GF-D8 (cell line): ENCODE measurements at places on chromosomes 3 and 15.

GRCh38 chr3:175932586-175932985 lies 1073.5 kb downstream of the NAALADL2 start:
- no peak for DNase-seq

- no peak for DNase-seq
Observed at GRCh38 chr3:134482622-134483021, 3.2 kb downstream of the ANAPC13 start.

GRCh38 chr3:171813897-171814460 lies 3.7 kb upstream of the PLD1 start:
- DNase-seq = peak; percentile 99

- peak; percentile 41 for DNase-seq
Observed at GRCh38 chr3:89059211-89059925, 48.1 kb upstream of the EPHA3 start.

GRCh38 chr3:172101107-172101506 lies 61.7 kb downstream of the FNDC3B start:
- peak; percentile 10 for DNase-seq

- DNase-seq = no peak
Observed at GRCh38 chr3:17339132-17339575, 403.3 kb downstream of the TBC1D5 start.

DNA sequence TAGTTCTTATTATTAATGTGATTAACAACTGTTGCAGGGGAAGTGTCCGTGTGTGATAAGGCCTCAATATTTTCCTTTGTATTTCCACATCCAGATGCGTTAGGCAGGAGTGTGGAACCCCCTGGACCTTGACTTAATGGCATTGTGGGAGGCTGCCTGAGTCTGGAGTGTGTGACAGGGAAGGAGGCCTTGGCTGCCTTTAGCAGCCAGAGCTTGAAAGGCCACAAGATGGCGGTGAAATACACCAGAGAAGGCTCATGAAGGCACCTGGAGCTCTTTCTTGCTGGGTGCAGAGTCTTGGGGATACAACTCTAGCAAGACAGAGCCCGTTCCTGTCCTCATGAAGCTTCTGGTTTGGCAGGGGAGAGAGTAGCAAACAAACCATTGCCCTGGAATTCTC lies 36.9 kb downstream of the POLR2M start:
- no peak for DNase-seq

- no peak for DNase-seq
Observed at GRCh38 chr3:156615592-156616173, 58.7 kb upstream of the TIPARP start.

DNA sequence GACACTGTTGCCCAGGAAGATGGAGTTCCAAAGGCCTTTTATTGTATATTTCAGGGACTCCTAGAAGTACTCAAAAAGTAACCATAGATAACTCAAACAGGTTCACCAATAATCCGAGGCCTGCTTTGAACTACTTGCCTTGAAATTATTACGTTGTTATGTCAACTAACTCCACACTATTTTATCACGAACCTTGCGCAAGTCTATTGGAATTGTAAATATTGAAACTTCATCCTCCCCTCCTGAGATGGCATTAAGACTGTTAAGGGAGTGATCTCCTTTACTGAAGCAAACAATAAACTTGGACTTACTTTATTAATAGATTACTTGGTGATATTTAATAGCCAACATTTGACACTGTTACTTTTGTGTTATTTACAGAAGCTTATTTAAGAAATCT lies 199.6 kb upstream of the GADL1 start:
- DNase-seq = no peak

DNA sequence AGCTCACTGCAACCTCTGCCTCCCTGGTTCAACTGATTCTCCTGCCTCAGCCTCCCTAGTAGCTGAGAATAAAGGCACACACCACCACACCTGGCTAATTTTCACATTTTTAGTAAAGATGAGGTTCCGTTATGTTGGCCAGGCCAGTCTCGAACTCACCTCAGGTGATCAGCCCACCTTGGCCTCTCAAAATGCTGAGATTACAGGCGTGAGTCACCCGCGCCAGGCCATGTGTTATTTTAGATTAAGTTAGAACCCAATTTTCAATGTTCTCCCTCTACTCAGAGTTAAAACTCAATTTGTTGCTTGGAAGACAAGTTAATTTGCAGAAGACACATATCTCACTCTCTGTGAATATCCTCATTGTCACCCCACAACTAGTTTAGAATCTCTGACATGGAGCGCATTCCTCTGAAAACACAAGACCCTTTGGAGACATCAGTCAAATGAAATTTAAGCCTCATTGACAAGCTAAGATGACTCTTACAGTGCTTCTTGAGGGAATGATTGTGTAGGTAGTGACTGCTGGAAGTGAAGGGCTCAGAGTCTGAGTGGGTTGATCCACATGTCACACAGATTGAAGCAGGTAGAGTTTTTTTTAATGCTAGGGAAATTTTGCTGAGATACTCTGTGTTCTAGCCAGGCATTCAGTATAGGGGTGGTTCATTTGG lies 60.6 kb upstream of the FRMD4B start:
- DNase-seq = no peak

DNA sequence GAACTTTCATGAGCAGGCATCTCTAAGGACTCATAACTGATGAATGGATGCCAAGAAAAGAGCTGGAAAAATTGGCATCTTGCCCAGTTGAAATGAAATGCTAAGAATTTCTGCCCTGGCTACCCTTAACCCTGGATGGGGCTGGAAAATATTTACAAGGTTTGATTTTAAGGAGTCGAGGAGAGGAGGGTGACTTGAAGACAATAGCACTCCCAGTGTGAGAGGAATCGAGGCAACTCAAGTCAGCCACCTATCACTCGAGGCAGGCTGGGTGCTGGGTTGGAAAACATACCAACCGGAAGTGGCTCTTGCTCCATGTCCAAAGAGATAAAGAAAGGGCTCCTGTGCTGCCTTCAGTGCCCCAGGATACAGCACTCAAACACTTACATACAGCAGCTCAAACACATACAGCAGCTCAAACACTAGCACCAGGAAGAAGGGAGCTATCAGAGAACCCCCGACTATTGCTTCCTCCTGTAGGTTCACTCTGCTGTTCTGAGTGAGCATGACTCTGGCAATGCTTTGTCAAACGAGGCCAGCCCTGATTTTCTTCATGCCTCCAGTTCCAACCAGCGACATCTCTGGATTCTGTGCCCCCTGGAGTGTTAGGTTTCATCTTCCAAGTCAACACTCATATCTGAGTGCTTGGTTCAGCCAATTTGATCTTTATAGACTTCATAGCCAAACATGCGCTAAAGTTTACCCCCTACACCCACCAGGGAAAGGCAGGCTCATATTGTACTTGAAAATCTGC lies 4.9 kb downstream of the PRICKLE2 start:
- no peak for DNase-seq

DNA sequence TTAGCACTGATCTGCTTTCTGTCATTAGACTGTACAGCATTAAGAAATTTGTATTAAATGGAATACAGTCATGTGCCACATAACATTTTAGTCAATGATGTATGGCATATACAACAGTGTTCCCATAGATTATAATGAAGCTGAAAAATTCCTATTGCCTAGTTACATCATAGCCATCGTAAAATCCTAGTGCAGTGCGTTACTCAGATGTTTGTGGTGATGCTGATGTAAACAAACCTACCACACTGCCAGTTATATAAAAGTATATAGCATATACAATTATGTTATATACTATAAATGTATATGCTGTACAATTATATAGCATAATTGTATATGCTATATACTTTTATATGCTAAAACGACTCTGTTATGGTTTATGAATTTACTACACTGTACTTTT lies 41.7 kb downstream of the APH1B start:
- DNase-seq = no peak

DNA sequence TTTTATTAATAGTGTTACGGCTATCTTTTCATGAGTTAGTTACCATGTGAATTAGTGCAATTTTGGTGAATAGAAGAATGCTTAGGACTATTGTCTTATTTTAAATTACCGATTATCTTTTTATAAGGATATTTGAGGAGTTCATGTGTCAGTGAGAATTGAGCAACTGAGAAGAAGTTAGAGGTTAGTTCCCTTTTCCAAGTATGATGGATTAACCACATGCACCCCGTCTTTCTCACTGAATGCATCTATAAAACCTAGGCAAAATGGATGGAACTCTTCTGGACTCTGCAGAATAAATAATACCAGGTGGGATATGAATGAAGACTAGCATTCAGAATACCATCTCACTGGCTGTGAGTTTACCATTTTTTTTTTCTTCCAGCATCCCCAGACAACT lies 74.3 kb downstream of the TCF12 start:
- DNase-seq = peak; percentile 33

DNA sequence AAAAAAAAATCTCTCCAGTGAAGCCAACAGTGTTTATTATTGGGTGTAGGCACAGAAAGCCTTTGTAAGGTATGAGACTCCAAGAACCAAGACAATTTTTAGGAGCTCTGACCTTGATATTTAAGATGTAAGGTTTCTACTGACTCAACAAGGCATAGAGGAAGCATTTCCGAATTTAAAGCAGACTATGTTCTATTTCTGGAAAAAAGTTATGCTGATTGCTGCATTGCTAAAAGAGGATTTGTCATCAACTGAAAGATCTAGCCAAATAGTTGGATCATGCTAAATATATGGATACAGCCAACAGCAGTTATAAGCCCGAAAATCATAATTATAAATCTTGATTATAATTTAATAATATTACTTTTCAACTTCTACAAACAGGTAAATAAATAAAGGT lies 53.3 kb upstream of the MELTF start:
- DNase-seq = no peak

DNA sequence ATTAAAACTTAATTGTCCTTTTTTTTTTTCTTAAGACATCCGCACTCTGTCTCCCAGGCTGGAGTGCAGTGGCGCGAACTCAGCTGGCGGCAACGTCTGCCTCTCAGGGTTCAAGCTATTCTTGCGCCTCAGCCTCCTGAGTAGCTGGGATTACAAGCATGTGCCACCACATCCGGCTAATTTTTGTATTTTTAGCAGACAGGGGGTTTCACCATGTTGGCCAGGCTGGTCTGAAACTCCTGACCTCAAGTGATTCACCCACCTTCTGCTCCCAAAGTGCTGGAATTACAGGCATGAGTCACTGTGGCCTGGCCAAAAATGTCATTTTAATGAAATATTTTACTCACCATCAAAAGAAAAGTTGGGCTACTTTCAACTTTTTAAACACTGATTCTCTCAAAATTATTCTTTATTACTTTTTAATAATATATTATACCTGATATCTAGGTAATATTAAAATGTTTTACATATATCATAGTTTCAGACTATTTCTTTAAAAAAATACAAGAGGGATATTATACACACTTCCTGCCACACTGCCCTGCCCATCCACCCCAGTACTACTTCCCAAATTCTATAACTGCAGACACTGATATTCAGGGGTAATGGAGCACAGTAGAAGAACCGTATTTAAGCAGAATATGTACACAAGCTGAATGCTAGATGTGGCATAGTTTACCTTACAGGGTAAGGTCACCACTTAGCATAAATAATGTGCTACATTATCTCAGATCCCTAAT lies 723.9 kb upstream of the ZNF385D start:
- no peak for DNase-seq

- DNase-seq = no peak
Observed at GRCh38 chr3:113714702-113715101, 18.3 kb upstream of the USF3 start.

- DNase-seq = no peak
Observed at GRCh38 chr15:88738796-88739195, 64.4 kb upstream of the ACAN start.

GRCh38 chr15:94185547-94186236 lies 45.7 kb upstream of the MCTP2 start:
- no peak for DNase-seq

DNA sequence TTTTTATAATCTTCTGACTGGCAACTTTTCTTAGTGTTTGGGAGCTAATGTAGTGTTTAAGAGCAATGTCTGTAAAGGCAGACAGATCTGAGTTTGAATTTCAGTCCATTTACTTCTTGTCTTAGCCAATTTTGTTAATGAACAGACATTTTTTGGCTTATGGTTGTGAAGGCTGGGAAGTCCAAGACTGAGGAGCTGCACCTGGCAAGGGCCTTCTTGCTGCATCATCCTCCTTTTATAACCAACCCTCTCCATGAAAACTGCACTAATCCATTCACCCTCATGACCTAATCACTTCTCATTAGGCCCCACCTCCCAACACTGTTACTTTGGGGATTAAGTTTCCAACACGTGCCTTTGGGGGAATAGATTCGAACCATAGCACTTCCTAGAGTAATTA lies 164.5 kb downstream of the GAP43 start:
- no peak for DNase-seq

- no peak for DNase-seq
Observed at GRCh38 chr3:189275852-189276251, 104.1 kb downstream of the TPRG1 start.

- no peak for DNase-seq
Observed at GRCh38 chr3:154023148-154023547, 98.0 kb upstream of the ARHGEF26 start.

DNA sequence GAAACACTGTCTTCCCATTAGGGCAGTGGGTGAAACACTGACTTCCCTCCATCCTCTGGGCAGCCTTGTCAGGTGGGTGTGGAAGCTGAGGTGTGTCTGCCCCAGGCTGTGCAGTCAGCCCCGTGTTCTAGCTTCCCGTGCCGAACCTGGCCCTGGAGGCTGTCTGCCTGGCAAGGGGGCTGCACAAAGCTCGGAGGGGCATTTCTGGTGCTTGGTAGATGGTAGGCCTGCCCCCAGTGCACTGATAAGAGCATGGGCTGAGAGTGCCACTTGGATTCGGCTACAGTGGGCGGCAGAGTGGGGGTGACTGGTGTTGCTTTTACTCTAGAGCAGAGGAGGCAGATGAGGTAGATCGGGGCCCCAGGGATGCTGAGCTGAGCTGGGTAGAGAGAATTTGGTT lies 21.3 kb downstream of the IGF1R start:
- DNase-seq = no peak

DNA sequence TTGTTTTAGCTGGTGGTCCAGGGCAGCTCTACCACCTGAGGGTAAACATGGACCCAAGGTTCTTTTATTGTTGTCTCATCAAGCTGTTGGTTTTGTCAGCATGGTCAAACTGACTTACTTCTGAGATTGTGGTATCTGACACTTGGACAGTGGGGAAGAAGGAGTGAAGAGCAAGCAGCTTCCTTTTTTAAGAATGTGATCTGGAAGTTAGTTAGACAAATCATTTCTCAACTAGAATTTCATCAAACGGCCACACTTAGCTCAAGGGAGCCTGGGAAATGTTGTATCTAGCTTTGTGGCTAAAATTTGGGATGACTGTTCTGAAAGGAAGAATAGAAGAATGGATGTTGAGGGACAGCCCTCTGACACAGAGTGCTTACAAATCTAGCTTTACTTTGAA lies 215.2 kb downstream of the ZNF621 start:
- DNase-seq = no peak
